Panc1 (cell line): ENCODE measurements at places on chromosomes 12 and 14.

- DNase-seq, result no peak
Measured at GRCh38 chr14:94867946-94868771, 98.2 kb upstream of the GSC start.

- DNase-seq, result no peak
Measured at GRCh38 chr14:72714871-72715214, 179.1 kb downstream of the DPF3 start.

- DNase-seq, result no peak
Measured at GRCh38 chr12:32161058-32161457, 54.4 kb downstream of the BICD1 start.

DNA sequence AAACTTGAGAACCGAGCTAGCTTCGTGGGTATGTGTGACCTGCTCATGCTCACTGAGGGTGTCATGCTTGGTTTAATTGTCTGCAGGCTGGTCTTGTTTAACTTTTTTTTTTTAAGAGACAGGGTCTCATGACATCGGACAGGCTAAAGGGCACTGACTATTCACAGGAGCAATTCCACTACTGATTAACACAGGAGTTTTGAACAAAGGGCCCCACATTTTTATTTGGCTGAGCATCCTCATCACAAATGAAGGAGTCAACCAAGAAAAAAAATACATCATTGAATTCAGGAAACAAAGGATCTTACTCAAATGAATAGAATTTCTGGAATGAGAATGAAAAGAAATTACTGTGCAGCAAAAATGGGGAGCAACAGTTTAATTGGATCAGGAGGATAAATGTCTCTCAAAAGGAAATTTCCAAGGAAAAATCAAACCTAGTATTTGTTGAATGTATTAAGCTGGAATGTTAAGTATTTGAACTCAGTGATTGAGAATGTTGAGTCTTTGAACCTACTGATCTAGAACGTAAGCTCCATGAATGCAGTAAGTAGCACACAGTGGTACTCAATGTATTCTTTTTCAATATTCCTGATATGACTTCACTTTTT is 20.8 kb upstream of the PYROXD1 start:
- no peak for DNase-seq

DNA sequence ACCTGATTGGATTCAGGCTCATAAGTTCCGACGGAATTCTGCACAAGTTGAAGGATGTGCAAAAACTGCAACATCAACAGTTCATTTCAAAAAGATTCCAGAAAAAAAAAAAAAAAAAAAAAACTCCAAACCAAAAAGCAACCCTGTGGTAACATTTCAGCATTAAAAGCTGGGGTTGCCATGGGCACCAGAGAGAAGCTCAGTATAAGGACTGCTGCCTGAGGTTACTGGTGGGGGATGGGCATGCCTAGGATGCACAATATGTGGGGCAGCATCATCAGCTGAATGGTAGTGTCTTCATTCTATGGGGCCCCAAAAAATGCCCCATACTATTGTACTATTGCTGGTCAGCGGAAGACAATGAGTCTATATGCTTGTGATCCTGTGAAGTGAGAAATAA is 44.7 kb downstream of the MBIP start:
- no peak for DNase-seq

DNA sequence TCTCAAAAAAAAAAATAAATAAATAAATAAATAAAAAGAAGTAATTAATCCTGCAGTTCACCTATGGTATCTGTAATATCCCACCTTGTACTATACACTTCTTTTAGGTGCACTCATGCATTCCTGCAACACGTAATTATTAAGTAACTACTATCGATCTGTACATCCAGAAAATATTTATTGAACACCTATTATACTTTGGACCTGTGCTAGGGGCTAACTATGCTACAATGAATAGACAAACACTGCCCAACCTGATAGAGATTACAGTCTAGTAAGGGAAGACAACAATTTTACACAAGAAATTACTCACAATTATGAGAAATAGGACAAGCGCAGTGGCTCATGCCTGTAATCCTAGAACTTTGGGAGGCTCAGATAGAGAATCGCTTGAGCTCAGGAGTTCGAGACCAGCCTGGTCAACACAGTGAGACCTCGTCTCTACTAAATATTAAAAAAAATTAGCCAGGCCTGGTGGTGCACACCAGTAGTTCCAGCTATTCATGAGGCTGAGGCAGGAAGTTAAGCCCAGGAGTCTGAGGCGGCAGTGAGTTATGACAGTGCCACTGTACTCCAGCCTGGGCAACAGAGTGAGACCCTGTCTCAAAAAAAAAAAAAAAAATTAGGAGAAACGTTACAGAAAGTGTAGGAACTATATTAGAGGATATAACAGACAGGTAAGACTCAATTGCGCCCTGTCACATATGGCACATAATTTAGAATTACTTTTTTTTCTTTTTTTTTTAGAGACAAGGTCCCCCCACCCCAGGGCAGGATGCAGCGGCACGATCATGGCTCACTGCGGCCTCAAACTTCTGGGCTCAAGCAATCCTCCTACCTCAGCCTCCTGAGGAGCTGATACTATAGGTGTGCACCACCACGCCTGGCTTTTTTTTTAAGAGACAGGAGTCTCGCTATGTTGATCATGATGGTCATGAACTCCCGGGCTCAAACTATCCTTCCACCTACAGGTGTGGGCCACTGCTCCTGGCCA is 1.2 kb downstream of the NRDE2 start:
- no peak for DNase-seq

DNA sequence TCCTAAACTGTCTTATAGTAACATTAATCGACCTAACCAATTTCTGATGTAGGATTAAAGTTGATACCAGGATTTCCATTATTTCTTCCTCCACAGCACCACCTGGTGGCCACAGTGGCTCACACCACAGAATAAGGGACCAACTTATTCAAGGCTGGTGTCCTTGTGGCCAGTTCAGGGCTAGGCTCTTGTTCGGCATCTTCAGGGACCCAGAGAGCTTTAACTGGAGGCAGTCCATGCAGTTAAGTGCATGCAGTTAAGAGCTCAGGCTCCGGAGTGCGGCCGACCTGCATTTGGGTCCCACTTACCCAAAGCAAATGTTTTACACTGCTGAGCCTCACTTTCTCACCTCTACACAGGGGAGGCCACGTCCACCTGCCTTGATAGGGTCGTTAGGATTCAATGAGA is 42.0 kb upstream of the GPR68 start:
- DNase-seq, result peak; percentile 38

DNA sequence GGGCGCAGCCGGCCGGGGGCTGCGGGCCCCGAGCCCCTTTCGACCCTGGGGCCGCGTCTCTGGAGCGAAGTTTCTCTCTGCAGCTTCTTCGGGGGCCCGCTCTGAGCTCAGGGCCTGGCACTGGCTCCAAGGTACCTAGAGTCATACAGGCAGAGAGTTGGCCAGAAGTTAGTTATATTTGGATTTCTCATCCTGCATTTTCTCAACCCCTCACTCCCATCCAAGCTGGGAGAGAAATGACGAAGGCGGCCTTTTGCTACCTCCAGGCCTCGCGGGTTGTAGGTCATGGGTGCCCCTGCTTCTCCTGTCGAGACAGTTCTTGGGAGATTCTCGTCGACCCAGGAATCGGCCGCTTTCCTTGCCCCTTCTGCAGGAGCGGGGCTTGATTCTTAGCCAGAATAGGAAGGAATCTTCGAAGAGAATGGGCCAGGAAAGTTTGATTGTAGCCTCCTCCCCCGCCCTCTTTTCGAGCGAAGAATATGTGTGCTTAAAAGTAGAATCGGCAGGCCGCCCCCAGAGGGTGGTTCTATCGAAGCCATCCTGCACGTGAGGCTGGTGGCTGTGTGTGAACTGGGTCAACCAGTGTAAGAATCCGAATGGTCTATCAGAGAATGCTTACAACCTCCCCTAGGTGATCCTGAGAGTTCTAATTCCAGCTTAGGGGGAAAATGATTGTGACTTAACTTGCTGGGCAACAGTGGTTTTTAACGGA is 785 bp downstream of the MLEC start:
- DNase-seq, result no peak

DNA sequence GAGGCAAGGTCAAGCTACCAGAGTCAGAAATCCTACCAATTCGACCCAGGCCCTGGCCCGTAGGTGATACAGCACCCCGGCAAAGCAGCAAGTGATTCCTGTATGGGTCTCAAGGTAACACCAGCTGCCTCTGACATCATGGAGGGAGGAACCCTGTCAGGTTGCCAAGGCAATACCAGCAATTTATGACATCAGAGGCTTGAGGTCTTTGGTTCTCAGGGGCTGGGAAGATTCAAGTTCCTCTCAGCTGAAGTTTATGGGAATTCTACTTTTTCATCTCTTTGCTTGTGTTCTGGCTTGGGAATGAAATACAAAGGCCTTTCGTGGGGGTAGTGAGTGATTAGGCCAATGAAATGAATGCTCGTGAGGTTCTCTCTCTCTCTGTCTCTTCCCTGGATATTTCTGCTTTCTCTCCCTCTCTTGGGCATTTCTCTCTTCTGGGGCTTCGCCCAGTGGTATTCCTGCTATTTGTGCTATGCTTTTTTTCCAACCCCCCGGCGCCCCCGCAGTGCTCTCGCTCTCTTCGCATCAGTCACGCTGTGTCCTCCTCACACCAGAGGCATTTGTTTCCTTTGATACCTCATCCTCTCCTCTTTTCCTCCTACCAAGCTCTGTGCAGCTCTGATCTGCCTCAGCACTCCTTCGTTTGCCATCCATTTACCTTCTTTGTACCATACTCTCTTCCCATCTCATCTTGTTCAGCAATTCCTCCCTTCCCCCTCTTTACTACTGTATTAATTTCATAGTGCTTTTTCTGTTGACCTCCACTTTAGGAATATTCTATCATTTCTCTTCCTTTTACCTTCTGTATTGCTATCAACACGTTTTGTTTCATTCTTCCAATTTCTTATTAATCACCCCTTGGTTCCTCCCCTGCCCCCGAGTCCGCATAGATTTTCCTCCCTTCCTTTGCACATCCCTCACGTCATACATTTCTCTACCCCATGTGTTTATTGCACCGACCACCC is 2.9 kb downstream of the ZFHX2 start:
- DNase-seq, result no peak

DNA sequence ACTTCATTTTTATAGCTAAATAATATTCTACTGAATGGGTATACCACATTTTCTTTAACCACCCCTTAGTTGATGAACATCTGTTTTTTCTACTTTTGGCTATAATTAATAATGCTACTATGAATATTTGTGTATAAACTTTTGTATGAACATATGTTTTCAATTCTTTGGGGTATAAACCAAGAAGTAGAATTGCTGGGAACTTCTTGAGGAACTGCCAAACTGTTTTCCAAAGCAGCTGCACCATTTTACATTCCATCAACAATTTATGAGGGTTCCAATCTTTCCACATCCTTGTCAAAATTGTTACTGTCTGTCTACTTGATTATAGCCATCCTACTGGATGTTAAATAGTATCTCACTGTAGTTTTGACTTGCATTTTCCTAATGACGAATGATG is 221.8 kb downstream of the PRKD1 start:
- DNase-seq, result no peak
